Right lung (tissue), 10 donors: ENCODE measurements at places on chromosomes 12 and 14. TPM values are rescaled to one million over a fixed set of nuclear protein-coding genes. Genes with fewer than 3 reads are reported as not detected.

TUNAR gene
- polyA plus RNA-seq: 0.09 TPM

DNA sequence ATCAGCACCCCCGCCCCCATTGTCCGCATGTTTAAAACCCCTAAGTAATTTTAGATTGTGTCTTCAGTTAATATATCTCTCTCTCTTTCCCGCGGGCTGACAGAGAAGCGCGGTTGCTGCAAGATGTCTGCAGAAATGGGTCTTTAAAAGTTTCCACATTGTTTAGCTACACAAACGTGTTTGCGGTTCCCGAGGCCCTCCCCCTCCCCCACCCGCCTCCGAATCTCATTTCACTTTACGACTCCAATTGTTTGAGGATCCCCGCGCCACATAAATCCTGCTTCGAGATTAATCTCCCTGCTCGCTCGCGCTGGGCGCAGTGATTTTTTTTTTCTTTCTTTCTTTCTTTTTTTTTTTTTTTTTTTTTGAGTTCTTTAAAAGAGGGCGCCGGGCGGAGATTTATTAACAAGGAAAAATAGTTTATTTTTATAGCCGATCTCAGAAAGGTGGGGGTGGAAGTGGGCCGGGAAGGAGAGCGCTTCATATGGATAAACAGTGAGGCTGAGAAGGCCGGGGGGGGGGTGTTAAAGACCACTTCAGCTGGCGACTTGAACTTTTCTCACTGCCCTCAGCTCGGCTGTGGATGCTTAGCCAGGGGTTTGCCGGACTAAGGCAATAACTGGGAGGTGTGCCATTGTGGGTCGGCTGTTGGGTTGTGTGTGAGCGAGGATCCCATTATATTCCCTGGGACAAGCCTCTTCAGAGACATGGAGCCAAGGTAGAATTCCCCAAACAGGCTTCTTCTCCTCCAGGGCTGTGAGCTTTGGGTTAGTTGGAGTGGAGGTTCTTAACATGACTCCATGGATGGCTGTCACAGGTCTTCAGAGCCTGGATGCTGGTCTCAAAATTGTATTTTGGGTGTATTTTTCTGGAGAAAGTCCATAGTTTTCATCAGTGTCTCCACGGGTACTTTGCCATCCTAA, 39.7 kb upstream of the TBX5 start:
- DNase-seq: no peak

GRCh38 chr14:24399447-24399822, 632 bp downstream of the NYNRIN start:
- DNase-seq: no peak

DNA sequence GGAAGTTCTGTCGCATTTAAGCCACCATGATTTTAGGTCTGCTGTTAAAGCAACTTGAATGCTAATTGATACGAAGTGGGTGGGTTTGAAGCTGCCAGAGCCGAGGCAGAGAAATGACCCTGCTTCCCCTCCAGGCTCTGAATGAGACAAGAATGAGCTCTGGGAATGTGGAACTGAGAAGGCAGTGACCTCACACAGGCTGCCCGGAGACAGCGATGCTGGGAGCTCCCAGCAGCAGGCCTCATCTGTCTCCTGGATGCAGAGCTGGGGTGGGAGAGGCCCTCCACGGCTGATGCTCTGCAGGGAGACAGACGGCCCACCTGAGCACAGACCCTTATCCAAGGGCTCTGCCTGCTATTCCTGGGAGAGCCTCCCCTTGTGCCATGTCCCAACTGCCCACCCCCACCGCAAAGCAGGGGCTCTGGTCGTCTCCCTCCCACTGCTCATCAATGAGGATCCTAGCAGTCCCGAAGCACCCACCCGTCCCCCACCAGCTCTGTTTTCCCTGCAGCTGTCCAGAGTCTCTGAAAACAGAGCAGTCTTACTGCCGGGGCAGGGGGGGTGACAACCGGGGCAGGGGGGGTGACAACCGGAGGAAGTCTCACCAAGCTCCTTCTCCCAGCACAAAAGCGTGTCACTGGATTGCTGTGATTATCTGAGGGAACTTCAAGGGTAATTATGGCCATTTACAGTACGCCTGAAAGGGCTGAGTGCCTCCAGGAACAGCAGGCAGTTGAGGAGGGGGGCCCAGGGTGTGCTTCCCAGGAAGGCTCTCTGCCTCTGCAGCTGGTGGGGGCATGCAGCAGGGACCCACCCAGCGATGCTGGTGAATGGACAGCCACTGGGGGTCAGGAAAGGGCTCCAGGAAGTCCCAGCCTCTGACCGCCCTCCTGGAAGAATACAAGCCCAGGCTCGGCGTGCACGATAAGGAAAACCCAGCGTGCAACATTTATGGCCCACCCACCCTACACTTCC, 67.8 kb downstream of the CHGA start:
- DNase-seq: no peak

SYNDIG1L gene
- 0.56 TPM for polyA plus RNA-seq

LALBA gene
- polyA plus RNA-seq: not detected

- DNase-seq: no peak
Measured at GRCh38 chr12:48640854-48641253, 41.2 kb downstream of the KANSL2 start.

- DNase-seq: no peak
Measured at GRCh38 chr14:77120771-77121743, 20.5 kb downstream of the ZDHHC22 start.

- DNase-seq: no peak
Measured at GRCh38 chr14:72318648-72319047, 386.4 kb downstream of the RGS6 start.

DNA sequence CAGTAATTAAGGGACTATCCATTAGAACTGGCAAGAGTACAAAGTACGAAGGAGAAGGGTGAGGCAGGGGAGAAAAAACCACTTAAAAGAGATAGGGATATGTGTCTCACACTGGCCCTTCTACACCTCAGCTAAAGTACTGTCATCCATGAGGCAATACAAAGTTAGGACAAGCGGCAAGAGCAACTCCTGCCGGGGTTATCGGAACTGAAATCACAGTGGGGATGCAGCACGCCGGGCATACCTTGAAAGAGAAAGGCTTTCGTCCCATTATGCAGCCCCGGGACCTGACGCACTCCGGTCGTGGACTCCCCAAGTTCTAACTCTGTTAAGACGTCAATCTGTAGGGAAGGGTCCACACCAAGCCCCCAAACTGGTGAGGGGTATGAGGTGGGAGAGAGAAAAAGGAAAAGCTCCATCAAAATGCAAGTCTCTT, 1.1 kb downstream of the NELL2 start:
- no peak for DNase-seq

JAG2 gene
- polyA plus RNA-seq: 10.2 TPM

DNA sequence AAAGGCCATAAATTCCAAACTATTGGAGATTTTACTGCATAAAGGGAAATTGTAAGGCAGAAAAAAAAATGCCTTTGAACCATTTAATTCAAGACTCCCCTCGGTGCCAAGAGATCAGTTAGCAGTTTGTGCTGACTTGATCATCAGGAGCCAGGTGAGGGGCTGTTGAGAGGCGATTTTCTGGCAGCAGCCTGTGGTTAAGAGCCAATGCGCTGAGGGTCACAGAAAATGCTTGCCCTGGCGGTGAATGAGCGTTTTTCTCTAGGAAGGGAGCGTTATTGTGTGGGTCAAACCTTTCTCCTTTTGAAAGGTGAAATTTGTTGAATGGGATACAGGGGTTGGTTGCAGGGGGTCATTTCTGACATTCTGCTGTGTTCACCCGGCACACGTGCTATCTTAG, 4.7 kb downstream of the SRRM4 start:
- no peak for DNase-seq

GRCh38 chr14:33774723-33775470, 176.0 kb downstream of the EGLN3 start:
- DNase-seq: no peak

DNA sequence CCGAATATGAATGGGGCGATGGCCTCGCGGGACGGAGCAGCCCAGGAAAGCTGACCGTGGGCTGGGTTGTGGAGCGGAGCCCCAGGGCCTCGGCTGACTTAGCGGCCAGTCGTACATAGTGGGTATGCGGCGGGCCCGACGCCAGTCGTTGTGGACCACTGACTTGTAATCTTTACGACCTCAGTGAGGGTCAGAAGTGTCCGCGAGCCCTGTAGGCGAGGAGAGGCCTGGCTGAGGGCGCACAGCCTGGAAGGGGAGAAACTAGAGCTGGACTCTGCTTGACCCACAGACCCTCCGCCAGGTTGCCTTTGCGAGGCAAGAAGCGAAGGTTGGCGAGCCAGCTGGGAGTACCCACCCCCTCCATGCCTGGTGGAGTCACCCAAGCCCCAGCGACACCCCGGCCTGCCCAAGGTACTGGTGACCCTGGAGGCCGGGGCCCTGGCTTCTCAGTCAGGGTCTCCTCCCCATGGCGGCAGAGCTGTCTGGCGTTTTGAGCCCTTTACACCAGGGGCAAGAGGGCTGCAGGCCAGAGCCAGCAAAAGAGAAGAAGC, 15.6 kb upstream of the DYNC1H1 start:
- no peak for DNase-seq

OTOGL gene
- polyA plus RNA-seq: 0.44 TPM

- DNase-seq: no peak
Measured at GRCh38 chr14:97275276-97275675, 478.1 kb downstream of the VRK1 start.

GRCh38 chr14:86505808-86506207, 975.9 kb downstream of the FLRT2 start:
- DNase-seq: no peak

- no peak for DNase-seq
Measured at GRCh38 chr12:94247246-94247645, 98.9 kb downstream of the PLXNC1 start.

DNA sequence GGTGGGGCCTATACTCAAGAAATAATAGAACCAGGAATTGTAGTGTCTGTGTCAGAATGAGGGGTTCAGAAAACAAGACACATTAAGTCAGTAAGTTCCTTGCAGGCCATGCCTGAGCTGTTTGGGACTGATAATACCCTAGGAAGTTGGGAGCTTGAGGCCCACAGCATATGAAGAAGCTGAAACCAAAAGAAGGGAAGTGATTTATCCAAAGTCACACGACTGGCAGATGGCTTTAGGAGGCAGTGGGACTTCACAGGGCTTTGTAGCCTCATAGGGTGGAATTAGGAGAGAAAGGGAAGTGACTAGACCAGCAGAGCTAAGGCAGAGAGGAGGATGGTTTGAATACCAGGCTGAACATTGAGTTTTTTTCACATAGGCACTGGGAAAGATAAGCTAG, 56.6 kb upstream of the SRSF5 start:
- no peak for DNase-seq

- DNase-seq: no peak
Measured at GRCh38 chr14:71610149-71610548, 322.1 kb upstream of the RGS6 start.

SCNN1A gene
- 4.9 TPM for polyA plus RNA-seq

GRCh38 chr12:6183689-6184428, 16.3 kb upstream of the CD9 start:
- DNase-seq: no peak

GOLT1B gene
- polyA plus RNA-seq: 40.9 TPM

DNA sequence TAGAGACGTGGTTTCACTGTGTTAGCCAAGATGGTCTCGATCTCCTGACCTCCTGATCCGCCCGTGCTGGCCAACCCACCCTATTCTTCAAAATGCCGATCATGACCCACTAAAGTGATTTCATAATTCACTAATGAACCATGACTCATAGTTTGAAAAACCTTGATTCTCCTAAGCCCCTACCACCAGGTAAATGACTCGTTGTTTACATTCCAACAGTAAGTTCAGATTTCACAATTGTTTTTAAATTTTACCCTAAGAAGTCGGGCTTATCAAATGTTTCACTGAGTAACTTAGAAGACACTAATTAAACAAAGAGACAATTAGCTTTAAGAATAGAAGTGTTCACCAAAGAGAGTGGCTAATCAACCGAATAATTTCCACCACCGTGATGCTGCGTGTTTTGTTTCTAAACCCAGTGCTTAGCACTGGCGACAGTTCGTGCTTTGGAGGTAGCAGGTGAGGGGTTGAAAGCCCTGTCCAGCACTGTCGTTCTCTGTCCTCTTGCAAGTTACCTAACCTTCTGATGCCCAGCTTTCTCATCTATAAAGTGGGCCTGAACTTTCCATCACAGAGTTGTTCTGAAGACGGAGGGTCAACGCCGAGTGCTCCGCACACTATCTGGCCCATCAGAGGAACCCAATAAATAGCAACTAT, 136.5 kb downstream of the NTF3 start:
- DNase-seq: no peak

GPR137C gene
- polyA plus RNA-seq: 9.1 TPM

- no peak for DNase-seq
Measured at GRCh38 chr14:35287431-35288013, 4.7 kb upstream of the PSMA6 start.

TMTC1 gene
- 3.9 TPM for polyA plus RNA-seq

- no peak for DNase-seq
Measured at GRCh38 chr14:31206536-31207286, 882 bp downstream of the HECTD1 start.

GRCh38 chr14:36317650-36318049, 2.8 kb downstream of the MBIP start:
- no peak for DNase-seq

- no peak for DNase-seq
Measured at GRCh38 chr12:6321905-6322304, 11.4 kb downstream of the PLEKHG6 start.

- no peak for DNase-seq
Measured at GRCh38 chr14:24843494-24843893, 206.5 kb downstream of the STXBP6 start.

DNA sequence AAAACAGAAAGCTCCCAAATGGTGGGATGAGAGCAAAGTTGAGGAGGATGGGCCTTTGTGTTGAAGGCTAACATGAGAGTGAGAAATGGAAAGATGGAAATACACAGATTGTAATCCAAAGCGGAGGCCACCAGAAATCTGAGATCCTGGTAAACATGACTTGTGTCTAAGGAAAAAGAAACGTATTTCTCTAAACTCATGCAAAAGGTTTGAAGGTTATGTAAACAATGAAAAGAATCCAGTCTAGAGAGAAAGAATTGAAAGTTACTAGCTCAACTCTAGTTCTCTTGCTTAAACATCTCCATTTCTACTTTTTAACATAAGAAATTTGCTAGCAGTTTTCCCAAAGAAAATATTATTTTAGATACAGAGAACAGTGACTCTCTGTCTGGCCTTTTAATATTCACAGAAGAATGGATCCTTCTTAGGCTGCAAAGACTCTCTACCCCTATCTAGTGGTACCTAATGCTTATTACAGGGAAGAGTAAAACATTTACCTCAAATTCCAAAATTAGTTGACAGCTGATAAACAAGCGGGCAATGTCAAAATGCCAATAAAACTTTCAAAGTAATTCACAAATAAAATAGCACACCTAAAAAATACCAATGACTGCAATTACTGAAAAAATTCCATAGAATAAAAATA, 75.8 kb upstream of the SOX5 start:
- no peak for DNase-seq

GRCh38 chr14:106729551-106729950, 1203.2 kb downstream of the TMEM121 start:
- DNase-seq: no peak

DNA sequence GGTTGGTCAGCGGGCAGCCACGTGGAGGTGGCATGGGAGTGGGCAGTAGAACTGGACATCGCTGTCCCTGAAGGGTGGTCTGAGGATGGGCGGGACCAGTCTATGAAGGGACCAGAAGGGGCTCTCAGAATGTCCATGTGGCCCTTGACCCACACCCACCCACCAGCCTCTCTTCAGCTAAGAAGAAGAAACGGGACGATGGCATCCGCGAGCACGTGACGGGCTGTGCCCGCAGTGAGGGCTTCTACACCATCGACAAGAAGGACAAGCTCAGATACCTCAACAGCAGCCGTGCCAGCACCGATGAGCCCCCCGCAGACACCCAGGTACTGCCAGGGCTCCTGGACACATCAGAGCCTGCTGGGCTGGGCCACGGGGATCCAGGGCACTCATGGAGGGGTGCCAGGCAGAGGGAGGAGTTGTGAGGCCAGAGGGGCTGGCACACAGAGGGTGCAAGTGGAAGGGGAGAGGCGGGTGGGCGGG, 21.3 kb downstream of the SETD1B start:
- no peak for DNase-seq

- DNase-seq: peak; percentile 22
Measured at GRCh38 chr12:110699591-110700445, 10.9 kb upstream of the HVCN1 start.

HOXC4 gene
- 5.0 TPM for polyA plus RNA-seq
